GM23248 (cell line): ENCODE measurements at places on chromosomes 1 and 21. TPM values are rescaled to one million over a fixed set of nuclear protein-coding genes. Genes with fewer than 3 reads are reported as not detected.

The DNAJC6 gene
- total RNA-seq = 2.8 and 4.2 TPM in 2 replicates

DNA sequence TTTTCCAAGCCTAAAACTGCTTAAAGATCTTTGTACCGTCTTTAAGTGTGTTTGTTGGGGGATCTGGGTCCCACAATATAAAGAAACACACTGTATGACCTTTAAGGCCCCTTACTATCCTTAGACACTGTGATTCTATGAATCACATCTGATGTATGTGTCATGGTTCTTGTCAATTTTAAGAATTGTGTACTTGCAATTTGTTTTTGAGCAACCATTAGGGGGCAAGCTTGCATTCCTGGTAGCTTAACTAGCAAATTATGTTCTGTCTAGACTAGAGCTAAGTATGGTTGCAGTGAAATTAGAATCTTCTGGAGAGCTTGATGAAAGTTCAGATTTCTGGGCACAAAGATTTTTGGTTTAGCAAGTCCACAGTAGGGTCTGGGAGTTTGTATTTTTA lies 219.5 kb downstream of the TPR start:
- H3K27me3 ChIP-seq = no peaks in the 10 kb centered on the region
- no peak overlapping the region for H3K4me3 ChIP-seq
- no peaks in the 10 kb centered on the region for H3K36me3 ChIP-seq
- DNase-seq = peak; percentile 83
- peaks cover 35% of the 10 kb centered on the region for H3K4me1 ChIP-seq

The OTUD3 gene
- total RNA-seq = 3.2 and 4.8 TPM in 2 replicates

DNA sequence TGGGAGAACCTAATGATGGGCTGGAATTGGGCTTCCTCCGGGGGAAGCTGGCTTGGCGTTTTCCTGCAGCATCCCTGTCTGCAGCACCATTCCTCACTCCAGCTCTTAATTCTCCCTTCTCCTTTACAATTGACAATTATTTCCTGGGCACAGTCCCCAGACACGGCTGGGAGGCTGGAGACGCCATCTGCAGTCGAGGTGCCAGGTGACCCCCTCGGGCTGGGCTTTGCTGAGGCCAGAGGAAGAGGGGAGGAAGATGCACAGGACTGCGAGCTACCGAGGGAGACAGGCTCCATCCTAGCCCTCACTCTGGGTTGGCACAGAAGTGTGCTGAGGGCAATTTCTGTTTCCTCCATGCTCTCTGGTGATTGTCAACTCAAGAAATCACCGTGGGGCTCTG lies 453.8 kb downstream of the PTPRU start:
- no peaks in the 10 kb centered on the region for H3K27me3 ChIP-seq
- DNase-seq = no peak
- no peaks in the 10 kb centered on the region for H3K36me3 ChIP-seq
- peaks cover 38% of the 10 kb centered on the region for H3K4me1 ChIP-seq
- no peak overlapping the region for H3K27ac ChIP-seq

DNA sequence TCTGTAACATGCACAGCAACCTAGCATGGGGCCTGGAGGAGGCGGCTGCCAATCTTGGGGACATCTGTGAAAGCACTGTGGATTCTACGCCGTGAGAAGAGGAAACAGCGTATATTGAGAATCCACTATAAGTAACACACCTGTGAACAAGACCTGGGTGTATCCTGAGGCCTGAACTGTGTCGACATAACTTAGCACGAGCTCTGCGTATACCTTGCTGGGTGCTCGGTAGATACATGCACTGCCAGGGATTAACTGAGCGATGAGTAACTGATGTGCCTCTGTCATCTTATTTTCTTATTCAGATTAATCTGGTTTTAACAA lies 58.6 kb downstream of the DDX20 start:
- H3K4me1 ChIP-seq = no peaks in the 10 kb centered on the region
- H3K36me3 ChIP-seq = no peaks in the 10 kb centered on the region
- peaks cover 3% of the 10 kb centered on the region; the same call in 1 of the 2 replicates for H3K27me3 ChIP-seq
- H3K27ac ChIP-seq = no peak overlapping the region
- no peak for DNase-seq

DNA sequence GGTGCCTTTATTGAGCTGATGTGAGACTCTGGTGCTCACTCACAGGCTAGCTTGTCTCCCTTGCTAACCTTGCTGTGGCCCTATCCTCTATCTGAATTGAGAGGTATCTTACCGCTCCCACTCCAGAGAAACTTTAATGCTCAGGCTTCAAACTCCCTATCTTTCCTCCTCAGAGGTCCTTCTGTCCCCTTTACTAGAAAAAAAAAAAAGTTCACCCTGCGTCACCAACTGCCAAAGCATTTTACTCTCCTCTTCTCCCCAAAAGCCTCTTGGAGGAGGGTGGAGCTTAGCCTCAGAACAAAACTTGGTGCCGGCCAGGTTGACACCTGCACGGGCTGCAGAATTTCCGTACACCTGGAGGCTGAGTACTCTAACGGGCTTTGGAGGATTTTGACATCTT lies 55.1 kb downstream of the ATP2B4 start:
- H3K27me3 ChIP-seq = no peaks in the 10 kb centered on the region
- no peak for DNase-seq
- no peak overlapping the region for H3K4me3 ChIP-seq
- H3K36me3 ChIP-seq = peaks cover 19% of the 10 kb centered on the region
- H3K27ac ChIP-seq = no peak overlapping the region
- 0 out of 2 replicates have a peak, but pooled peaks cover 6% of the 10 kb centered on the region for H3K4me1 ChIP-seq

The OR13G1 gene
- total RNA-seq = not detected in 2 replicates

GRCh38 chr1:145777357-145778145 lies 46.3 kb downstream of the RNF115 start:
- H3K27ac ChIP-seq = peak overlapping the region; percentile 52
- H3K4me1 ChIP-seq = peaks cover 20% of the 10 kb centered on the region
- peak; percentile 36 for DNase-seq
- H3K4me3 ChIP-seq = no peak overlapping the region
- H3K36me3 ChIP-seq = 0 out of 2 replicates have a peak, but pooled peaks cover 3% of the 10 kb centered on the region

DNA sequence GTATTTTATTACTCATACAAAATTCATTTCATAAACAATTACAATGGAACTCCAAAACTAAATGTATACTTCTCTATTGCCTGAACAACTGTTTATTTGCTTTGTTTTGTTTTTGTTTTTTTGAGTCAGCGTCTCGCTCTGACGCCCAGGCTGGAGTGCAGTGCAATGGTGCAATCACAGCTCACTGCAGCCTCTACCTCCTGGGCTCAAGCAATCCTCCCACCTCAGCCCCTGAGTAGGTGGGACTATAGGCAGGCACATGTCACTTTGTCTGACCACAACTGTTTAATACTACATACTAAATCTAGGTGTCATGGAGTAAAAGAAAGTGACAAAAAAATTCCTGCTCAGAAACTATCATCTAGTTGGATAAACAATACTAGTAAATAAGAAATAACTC lies 49.3 kb downstream of the RAB3GAP2 start:
- no peaks in the 10 kb centered on the region; the same call in 1 of the 2 replicates for H3K36me3 ChIP-seq
- H3K4me3 ChIP-seq = no peak overlapping the region
- no peaks in the 10 kb centered on the region for H3K27me3 ChIP-seq
- no peak for DNase-seq
- H3K4me1 ChIP-seq = peaks cover 4% of the 10 kb centered on the region; the same call in 1 of the 2 replicates
